Activated gamma-delta T cell treated with anti-CD3 and anti-CD28 coated beads, Interleukin-2, amount 50 U/mL, for 16 hours (primary cell): ENCODE measurements at places on chromosomes 7 and 10.

- no peak for DNase-seq
These were observed 8.8 kb downstream of the NODAL start for GRCh38 chr10:70432561-70433263.

DNA sequence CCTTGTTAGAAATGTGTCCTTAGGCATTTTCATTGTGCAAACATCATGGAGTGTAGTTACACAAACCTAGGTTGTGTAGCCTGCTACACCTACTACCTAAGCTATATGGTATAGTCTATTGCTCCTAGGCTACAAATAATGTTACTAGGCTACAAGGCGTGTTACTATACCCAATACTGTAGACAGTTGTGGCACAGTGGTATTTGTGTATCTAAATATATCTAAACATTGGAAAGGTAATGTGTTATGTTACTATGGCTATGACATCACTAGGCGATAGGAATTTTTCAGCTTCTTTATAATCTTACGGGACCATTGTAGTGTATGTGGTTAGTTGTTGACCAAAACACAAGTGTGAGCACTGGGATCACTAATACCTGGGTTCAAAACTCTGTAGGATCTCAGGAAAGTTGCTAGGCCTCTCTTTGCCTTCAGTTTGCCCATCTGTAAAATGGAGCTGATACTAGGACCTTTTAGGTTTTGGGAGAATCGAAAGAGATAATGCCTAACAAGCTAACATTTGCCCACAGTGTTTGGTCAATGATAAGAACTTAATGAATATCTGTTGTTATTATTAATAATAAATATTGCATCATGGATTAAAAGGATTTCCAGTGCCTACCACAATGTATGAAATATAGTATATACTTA lies 2.7 kb downstream of the BICC1 start:
- DNase-seq: no peak

DNA sequence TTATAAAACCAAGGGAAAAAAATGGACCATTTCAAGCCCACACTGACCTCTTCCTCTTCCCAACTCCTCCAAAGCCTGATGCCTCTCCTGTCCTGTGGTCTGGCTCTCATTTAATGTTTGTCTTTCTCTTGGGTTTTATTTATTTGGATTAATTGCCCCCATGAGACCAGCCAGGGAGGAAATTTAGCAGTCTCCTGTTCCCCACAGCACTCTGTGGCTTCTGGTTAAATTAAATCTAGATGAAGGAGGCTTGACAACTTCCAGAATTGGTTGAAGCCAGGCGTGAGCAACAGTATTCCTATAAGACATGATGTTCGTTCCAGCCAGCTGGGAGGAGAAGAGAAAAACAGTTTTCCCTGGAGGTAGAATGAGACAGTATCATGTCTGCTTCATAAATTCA lies 15.1 kb upstream of the PRLHR start:
- no peak for DNase-seq

- no peak for DNase-seq
These were observed 24.2 kb downstream of the STRA8 start for GRCh38 chr7:135257790-135258189.

GRCh38 chr10:76902949-76903348 lies 734.7 kb downstream of the KCNMA1 start:
- DNase-seq: no peak
